Ammon's horn (tissue), 1 donor: ENCODE measurements at places on chromosomes 4 and X.

- no peak for DNase-seq
These were observed 2201.2 kb downstream of the ARAP2 start for GRCh38 chr4:34043131-34043530.

DNA sequence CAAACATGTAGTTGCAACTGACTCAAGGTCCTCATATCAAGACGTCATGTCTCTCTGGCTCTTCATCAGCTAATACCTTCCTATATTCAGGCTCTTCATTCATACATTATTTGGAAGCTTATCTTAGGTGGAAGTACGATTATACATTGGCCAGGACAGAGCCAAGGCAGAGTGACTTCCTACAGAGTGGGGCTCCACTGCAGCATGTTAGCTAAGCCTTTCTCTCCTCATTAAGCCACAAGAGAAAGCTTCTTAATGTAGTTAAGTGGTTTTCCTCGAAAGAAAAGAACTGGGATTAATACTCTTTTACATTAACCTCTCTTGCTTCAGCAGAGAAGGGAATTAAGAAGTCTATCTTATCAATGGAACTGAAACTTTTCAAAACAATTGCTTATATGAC, 15.0 kb downstream of the C4orf33 start:
- DNase-seq: no peak

DNA sequence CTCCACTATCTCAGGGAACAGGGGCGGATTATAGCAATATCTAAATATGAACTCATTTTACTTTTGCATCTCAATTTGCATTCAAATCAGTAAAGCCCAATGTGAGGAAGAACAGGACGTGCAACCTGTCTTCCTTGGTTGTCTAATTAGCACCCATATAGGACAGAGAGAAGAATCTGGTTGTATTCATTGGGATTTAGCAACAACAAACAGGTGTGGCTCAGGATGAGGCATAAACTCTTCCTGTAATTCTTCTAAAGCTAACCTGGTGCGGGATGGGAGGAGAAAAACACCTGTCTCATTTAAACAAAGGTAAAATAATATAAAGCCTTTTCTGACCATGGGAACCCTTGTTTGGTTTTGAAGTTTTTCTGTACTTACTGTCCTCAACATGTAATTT, 22.2 kb downstream of the TMPRSS11A start:
- no peak for DNase-seq

DNA sequence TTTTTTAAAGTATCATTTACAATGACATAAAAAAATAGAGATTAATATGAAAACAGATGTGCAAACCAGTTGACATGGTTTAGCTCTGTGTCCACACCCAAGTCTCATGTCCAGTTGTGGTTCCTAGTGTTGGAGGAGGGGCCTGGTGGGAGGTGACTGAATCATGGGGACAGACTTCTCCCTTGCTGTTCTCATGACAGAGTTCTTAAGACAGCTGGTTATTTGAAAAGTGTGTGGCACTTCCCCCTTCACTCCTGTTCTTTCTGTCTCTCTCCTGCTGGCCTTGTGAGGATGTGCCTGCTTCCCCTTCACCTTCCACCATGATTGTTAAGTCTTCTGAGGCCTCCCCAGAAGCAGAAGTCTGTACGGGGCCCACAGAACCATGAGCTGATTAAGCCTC, 23.8 kb downstream of the CNOT6L start:
- no peak for DNase-seq

DNA sequence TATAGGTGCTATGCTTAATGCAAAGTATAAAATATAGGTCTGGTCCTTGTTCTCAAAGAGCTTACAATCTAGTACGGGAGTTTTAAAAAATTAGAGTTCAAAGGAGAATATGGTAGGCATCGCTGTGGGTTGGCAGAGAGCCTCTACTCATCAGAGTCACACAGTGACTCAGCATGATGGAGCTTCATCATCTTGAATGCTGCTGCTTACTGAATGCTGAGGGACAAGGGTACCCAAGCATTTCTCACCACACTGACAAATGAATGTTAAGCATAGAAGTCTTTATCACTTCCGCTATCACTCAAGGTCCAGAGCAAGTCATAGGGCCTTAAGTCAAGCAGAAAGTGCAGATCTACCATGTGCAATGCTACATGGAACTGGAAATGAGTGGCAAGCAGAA, 268.6 kb upstream of the IGFBP7 start:
- no peak for DNase-seq

GRCh38 chr4:82519072-82519471, 42.7 kb downstream of the TMEM150C start:
- DNase-seq: no peak

DNA sequence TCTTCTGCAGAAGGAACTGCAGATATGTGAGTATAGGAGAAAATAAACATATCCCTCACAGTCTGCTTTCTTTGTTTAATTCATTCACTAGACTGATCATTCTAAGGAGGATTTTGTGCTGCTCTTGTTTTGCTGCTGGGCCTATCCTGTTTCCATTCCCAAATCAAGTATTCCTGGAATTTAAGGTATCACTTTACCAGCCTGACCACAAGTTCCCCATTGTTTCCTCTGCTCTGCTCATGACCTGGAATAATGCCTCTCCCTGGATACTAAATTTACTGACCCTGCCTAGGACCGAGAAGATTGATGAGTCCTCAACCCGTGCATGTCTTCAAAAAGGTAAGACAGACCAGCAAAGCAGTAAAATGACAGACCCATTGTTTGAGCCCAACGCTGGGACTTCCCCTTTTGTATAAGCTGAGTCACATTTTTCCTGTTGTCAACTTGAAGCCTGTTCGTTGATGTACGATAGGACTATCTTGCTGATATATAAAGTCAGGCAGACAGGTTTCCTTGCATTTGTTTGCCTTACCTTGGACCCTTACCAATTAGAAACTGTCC, 85.5 kb upstream of the TET2 start:
- peak; percentile 24 for DNase-seq

GRCh38 chr4:70706516-70706915, 15.2 kb upstream of the RUFY3 start:
- DNase-seq: no peak

DNA sequence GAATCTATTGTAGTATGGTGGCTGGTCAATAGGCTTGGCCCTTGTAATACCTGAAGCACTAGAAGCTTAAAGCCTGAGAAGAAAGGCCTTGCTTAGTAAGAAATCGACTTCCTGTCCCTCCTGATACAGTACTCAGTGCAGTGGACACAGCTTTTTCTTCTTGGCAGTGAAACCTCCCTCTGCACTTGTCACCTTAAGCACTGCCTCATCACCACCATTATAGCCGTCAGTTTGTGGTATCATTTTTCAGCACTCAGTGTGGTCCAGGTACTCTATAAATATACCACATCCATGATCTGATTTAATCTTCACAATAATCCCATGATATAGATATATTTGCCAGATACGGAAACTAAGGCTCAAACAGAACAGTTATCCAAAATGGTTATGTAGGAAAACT, 75.2 kb downstream of the PALLD start:
- DNase-seq: no peak

DNA sequence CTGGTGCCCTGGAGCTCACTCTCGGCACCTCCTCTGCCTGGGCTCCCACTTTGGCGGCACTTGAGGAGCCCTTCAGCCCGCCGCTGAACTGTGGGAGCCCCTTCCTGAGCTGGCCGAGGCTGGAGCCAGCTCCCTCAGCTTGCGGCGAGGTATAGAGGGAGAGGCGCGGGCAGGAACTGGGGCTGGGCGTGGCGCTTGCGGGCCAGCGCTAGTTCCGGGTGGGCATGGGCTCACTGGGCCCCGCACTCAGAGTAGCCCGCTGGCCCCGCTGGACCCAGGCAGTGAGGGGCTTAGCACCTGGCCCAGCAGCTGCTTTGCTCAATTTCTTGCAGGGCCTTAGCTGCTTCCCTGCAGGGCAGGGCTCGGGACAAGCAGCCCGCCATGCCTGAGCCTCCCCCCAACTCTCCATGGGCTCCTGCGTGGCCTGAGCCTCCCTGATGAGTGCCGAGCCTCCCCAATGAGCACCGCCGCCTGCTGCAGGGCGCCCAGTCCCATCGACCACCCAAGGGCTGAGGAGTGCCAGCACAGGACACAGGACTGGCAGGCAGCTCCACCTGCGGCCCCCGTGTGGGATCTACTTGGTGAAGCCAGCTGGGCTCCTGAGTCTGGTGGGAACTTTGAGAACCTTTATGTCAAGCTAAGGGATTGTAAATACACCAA, 26.7 kb upstream of the FAM90A26 start:
- DNase-seq: no peak

- DNase-seq: no peak
These were observed 45.5 kb upstream of the PRDX4 start for GRCh38 chrX:23621621-23622265.

GRCh38 chrX:128927363-128927762, 595.9 kb downstream of the SMARCA1 start:
- no peak for DNase-seq
